ENCODE measurements at places on chromosomes 7 and 10. TPM values are rescaled to one million over a fixed set of nuclear protein-coding genes. Genes with fewer than 3 reads are reported as not detected.

DNA sequence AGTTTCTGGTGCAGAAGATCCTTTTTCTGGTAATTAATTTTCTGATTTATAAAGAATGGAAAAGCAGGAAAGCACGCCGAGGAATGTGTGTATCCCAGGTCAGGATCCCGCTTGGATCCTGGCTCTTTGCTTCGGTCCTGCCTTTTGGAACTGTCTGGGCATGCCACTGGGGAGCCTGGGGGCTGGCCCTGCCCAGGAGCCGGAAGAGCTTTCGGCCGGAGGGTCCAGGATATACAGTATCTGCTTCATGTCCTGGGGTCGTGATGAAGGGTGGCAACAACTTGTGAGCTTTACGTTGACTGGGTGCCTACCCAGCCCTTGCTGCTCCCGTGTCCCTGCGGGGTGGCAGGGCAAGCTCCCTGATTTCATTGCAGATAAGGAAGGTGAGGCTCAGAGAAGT, 2.4 kb downstream of the SH2D4B start:
- peaks cover 16% of the 10 kb centered on the region for H3K4me1 ChIP-seq
- H3K4me3 ChIP-seq: no peak overlapping the region
- no peak for DNase-seq
- H3K27me3 ChIP-seq: peaks cover 9% of the 10 kb centered on the region
- no peak overlapping the region for H3K27ac ChIP-seq
- H3K36me3 ChIP-seq: peaks cover 6% of the 10 kb centered on the region

Gene H2BK1
- not detected for total RNA-seq

Gene CPA2
- not detected for total RNA-seq

DNA sequence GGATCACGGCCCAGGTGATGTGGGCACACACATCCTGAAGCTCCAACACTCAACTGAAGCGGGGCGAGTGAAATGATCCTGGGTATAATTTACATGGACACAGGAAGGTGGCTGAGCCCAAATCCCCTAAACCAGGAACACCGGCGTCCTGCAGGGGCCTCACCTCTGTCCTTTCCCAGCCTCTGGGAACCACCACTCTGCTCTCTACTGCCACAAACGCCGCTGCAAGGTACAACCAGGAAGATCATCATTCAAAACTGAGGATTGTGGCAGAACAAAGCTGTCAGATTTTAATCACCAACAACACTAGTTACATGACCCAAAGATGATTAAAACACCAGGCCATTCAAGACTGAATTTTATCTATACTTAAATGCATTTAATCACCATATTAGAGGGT, 104.0 kb downstream of the DIP2C start:
- H3K36me3 ChIP-seq: peaks cover 7% of the 10 kb centered on the region
- H3K4me3 ChIP-seq: no peak overlapping the region

Gene OR2A7
- total RNA-seq: 10.0 TPM

- H3K4me1 ChIP-seq: no peaks in the 10 kb centered on the region
- no peak overlapping the region for H3K27ac ChIP-seq
- no peak overlapping the region for H3K4me3 ChIP-seq
- H3K27me3 ChIP-seq: no peaks in the 10 kb centered on the region
- DNase-seq: no peak
These were observed 99.2 kb upstream of the LYZL2 start for GRCh38 chr10:30728766-30729165.

- DNase-seq: no peak
- H3K36me3 ChIP-seq: no peaks in the 10 kb centered on the region
- no peaks in the 10 kb centered on the region for H3K27me3 ChIP-seq
- H3K4me3 ChIP-seq: no peak overlapping the region
- no peak overlapping the region for H3K27ac ChIP-seq
These were observed 36.0 kb downstream of the PRTFDC1 start for GRCh38 chr10:24916365-24916764.

Gene FEZF1
- not detected for total RNA-seq

- H3K36me3 ChIP-seq: no peaks in the 10 kb centered on the region
- no peak overlapping the region for H3K27ac ChIP-seq
- no peaks in the 10 kb centered on the region for H3K4me1 ChIP-seq
- no peak overlapping the region for H3K4me3 ChIP-seq
- peaks cover 100% of the 10 kb centered on the region for H3K27me3 ChIP-seq
These were observed 1.4 kb upstream of the DRGX start for GRCh38 chr10:49397036-49397999.

DNA sequence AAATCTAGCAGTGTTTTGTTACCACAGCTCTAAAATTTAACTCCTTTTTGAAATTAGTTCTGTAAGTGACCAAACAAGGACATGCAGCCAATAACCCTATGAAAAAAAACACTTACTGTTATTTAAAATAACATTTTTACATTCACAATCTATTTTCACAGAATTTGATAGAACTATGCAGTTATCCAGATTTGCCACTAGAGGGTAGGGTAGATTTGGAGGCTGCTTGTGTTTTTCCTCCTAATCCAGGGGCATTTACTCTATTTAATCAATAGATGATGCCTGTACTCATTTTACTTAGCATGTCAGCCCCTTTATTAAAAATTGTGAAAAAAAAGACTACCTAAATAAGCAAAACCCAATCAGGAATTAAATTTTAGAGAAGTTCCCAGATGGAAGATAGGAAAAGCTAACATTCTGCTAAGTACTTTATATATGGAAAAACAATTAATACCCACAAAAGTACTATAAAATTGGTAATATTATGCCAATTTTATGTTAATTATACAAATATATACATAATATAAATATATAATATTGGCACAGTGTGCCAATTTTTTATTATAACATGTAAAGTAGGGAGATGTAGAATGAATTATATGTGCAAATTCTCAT, 18.1 kb upstream of the LIPK start:
- no peaks in the 10 kb centered on the region for H3K27me3 ChIP-seq
- H3K4me3 ChIP-seq: no peak overlapping the region
- H3K27ac ChIP-seq: no peak overlapping the region
- peak; percentile 40 for DNase-seq

Gene TMEM270
- total RNA-seq: not detected

Gene CHN2
- total RNA-seq: 5.1 TPM

DNA sequence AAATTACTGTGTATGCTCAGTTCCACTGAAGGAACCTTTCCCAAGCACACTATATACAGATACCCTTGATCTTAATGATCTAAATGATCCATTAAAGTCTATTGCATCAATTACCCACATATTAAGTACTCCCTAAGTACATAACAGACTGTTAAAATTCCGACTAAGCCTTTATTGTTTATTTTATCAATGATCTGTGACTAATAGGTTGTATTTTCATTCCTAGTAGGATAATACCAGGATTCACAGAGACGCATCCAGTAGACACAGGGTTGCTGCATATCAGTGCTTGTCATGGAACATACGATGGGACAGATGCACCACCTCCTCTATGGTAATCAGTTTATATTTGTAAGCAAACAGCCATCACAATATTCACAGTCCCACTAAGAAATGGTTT, 159.6 kb upstream of the SLC26A5 start:
- DNase-seq: no peak
- no peaks in the 10 kb centered on the region for H3K36me3 ChIP-seq
- no peak overlapping the region for H3K4me3 ChIP-seq
- no peaks in the 10 kb centered on the region for H3K4me1 ChIP-seq

DNA sequence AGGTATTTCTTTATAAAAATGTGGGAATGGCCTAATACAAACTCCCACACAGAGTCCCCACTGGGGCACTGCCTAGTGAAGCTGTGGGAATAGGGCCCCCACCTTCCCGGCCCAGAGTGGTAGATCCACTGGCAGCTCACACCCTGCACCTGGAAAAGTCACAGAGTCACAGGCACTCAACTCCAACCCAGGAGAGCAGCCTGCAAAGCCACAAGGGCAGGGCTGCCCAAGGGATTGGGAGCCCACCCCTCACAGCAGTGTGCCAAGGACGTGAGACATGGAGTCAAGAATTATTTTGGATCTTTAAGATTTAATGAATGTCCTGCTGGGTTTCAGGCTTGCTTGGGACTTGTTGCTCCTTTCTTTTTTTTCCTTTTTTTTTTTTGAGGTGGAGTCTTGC, 5.3 kb upstream of the DNAJC12 start:
- H3K4me3 ChIP-seq: no peak overlapping the region
- H3K27me3 ChIP-seq: no peaks in the 10 kb centered on the region
- H3K27ac ChIP-seq: no peak overlapping the region
- no peak for DNase-seq

DNA sequence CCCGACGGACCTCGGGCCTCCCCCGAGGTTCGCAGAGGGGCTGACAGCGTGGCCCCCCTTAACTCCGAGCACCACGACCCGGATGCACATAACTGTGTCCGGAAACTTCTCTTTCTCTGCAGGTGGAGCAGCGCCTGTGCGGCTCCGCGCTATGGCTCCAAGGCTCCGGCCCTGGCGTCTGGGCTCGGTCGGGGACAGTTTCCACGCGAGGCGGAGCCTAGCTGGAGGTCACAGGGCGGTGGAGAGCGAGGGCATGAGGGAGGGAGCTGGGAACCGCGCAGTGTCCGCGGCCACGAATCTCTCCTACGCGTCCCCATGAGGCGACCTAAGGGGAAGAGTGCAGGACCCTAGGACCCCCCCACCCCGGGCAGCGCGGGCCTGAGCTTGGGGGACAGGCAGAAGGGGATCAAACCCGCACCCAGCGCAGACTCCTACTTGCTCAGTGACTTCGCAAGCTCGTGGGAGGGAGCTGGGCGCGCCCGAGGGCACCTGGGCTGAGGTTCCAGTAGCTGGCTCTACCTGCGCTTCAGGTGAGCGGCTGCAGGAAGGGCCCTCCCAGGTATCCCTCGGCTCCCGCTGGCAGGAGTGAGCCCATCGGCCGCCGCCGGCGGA, 8.6 kb upstream of the MNX1 start:
- no peaks in the 10 kb centered on the region for H3K4me1 ChIP-seq
- H3K36me3 ChIP-seq: no peaks in the 10 kb centered on the region
- H3K27ac ChIP-seq: no peak overlapping the region
- no peak for DNase-seq
- H3K4me3 ChIP-seq: no peak overlapping the region

Gene LRRC18
- not detected for total RNA-seq
